A172 (cell line): ENCODE measurements at places on chromosomes 13 and 19. TPM values are rescaled to one million over a fixed set of nuclear protein-coding genes. Genes with fewer than 3 reads are reported as not detected.

DNA sequence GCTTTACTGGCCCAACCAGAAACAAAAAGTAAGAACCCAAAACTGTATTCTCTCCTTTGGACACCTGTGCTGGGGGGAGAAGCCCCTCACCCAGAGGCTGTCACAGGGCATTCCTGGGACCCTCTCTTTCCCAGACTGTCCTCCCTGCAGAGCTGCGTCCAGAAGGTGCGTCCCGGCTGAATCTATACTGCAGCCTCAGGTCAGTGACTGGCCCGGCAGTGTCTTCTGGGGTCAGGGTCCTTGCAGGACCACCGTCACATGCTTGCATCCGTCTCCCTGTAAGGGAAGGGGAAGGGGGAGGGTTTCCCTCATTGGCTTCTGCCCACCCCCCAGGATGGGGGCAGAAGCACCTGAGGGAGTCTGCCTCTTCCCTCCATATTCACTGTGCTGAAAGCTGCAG lies 76.5 kb downstream of the ATP11A start:
- DNase-seq: no peak

The MBD3L3 gene
- total RNA-seq: not detected in 2 replicates

DNA sequence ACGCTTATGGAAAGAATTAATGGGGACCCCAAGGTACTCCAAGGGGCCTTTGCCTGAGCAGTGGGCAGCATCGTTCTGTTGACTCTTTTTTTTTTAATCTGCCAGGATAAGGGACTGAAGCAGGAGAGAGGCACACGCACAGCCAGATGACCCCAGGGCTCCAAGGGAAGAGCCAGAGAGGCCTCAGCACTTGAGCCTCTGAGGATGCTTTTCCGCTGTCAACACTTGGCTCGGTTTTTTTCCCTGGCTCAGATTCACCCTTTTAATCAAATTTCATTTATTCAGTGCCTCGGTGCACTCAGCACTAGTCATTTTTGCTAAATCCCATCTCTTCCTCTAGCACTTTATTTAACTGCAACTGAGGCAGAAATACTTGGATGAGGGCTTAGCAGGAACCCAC lies 226.3 kb downstream of the FGF9 start:
- no peak for DNase-seq

DNA sequence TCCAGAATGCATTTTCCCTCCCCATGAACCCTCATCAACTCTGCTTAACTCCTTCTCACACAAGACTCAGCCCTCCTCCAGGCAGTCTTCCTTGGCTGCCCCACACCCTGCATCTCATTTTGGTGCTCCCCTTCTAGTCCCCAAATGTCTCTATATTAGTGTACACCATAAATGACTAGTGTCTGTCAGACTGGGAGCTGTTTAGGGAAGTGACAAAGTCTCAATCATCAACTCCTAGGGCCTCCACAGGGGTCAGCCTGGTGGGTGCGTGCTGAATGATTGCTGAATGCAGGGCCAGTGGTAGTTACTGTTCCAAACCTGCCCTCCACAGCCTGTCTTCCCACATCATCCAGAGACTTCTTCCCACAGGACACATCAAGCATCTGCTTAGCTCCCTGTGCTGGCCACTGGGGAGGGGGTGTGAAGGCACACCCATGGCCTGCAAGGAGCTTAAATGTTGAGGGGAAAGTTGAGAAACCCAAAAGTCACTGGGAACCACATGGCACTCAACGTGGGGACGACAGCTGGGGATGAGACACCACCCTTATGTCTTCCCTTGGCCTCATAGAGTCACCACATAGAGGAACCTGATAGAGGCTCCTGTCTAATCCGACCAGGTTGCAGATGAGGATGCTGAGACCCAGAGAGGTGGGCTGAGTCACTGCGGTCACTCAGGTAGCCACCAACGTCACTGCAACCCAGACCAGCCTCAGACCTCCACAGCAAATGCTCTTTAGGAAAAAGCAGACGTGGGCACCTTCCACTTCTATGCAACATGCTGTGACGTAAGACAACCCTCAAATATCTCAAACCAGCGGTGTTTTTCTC lies 79.3 kb upstream of the TM9SF2 start:
- DNase-seq: no peak

DNA sequence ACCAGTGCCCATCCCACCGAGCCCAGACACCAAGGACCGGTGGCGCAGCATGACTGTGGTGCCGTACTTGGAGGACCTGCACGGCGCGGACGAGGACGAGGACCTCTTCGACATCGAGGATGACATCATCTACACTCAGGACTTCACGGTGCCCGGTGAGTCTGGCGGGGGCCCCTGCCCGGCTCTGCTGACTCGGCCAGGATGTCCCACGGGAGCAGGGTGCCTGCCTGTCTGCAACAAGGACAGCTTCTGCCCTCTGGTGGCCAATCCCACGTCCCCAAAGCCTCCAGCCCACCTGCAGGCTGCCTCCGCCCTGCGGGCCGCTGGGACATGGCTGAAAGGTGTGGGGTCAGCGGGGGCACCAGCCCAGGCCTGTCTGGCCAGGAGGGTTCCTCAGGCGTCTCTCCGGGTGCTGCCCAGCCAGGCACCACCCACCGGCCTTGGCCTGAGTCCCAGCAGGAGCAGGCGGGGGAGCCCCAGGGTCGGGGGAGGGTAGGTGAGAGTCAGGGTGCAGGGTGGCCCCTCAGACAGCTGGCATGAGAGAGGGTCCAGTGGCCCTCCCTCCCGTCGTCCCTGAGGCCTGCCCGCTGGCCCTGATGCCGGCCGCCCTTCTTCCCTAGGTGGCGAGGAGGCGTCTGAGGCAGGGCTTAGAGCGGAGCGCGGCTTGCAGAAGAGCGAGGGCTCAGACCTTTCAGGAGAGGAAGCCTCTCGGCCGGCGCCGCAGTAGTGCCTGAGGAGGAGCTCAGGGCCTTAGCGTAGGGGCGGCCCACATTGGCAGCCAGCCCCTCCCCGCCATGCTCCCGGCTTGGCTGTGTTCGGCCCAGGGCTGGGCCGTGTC lies 14.6 kb downstream of the CBARP start:
- peak; percentile 75 for DNase-seq

- peak; percentile 65 for DNase-seq
Observed at GRCh38 chr19:6459262-6460098, at the start of gene SLC25A23. SLC25A23 (minus strand) TSS chr19:6459792; CDS start chr19:6459628, 164 bp downstream.

The TRMT1 gene
- total RNA-seq: 46.7 and 49.1 TPM in 2 replicates

GRCh38 chr13:98944336-98944735 lies 33.5 kb downstream of the DOCK9 start:
- no peak for DNase-seq

The PCP2 gene
- not detected in 2 replicates for total RNA-seq

- no peak for DNase-seq
Observed at GRCh38 chr19:861756-862580, 2.5 kb downstream of the CFD start.

- peak; percentile 74 for DNase-seq
Observed at GRCh38 chr19:2552859-2553258, 76.9 kb downstream of the GADD45B start.

DNA sequence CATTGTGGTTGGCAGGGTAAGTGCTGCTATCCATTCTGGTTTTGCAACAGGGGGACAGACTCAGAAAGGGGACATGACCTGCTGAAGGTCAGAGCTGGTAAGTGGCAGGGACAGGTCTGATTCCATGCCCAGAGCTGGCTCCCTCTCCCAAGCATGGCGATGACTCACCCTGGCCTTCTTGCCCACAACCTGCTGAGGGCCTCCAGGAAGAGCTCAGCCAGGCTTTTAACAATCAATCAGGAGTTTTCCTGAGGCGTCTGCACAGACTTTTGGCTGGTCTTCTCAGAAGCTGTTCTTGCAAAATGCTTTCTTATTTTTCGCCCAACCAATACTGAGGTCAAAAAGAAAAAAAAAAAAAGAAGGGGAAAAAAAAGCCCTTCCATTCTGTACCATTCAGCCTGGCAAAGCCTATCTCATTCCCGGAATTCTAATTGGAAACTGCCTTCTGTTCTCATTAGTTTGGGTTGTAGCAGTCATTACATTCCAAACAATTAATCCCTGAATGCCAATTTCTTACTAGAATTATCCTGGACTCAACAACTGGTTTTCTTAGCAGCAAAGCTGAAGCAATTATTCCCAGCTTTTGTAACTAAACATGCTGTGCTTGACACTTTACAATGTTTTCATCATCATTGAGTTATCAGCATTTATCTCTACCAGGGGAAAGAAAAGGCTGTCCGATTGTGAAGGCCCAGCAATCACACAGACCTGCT lies 17.7 kb downstream of the SIAH3 start:
- peak; percentile 83 for DNase-seq

The ACER1 gene
- not detected in 2 replicates for total RNA-seq

The MATK gene
- 0.05 and 0.78 TPM in 2 replicates for total RNA-seq

DNA sequence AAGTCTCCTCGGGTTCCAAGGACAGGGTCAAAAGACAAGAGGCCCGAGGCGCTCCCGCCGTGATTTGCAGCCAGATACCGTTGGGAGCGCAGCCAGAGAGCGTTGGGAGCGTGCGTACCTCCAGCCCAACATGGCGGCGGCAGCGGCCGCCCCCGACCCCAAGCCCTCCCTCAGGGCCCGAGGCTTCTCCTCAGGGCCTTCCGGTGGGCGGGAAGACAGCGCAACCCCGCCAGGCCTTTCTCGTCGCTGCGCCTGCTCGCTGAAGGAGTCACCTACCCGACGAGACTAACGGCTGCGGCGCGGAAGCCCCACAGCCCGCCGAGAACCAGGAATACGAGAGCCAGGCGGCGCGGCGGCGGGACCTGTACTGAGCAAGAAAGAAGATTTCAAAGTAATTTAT lies 3.2 kb upstream of the ZNF850 start:
- DNase-seq: no peak

The PRX gene
- 1.5 and 2.0 TPM in 2 replicates for total RNA-seq

- DNase-seq: no peak
Observed at GRCh38 chr13:27496536-27497273, 46.3 kb upstream of the MTIF3 start.

- DNase-seq: peak; percentile 20
Observed at GRCh38 chr13:32019612-32020233, 11.9 kb upstream of the FRY start.

DNA sequence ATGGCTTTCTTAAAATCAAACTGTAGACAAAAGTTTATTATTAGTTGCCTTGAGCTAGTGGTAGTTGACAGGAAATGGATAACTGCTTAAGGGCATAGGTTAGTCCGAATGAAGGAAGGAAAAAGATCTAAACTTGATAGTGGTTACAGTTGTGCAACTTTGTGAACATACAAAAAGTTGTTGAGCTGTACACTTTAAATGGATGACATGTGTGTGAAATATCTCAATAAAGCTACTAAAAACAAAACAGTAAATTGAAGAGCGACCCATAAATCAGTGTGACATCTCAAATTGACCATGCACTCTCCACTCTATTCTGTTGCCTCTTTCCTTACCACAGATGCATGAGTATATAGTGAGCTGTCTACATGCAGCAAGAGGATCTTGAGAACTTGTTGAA lies 1757.8 kb downstream of the PCDH9 start:
- no peak for DNase-seq

- no peak for DNase-seq
Observed at GRCh38 chr19:8573316-8573715, 3.9 kb downstream of the MYO1F start.

The SERP2 gene
- total RNA-seq: not detected in 2 replicates

GRCh38 chr19:16836115-16837034 lies 7.2 kb downstream of the SIN3B start:
- no peak for DNase-seq

The CGB3 gene
- total RNA-seq: 2.6 TPM in 1 of 2 replicates, not detected in the other

DNA sequence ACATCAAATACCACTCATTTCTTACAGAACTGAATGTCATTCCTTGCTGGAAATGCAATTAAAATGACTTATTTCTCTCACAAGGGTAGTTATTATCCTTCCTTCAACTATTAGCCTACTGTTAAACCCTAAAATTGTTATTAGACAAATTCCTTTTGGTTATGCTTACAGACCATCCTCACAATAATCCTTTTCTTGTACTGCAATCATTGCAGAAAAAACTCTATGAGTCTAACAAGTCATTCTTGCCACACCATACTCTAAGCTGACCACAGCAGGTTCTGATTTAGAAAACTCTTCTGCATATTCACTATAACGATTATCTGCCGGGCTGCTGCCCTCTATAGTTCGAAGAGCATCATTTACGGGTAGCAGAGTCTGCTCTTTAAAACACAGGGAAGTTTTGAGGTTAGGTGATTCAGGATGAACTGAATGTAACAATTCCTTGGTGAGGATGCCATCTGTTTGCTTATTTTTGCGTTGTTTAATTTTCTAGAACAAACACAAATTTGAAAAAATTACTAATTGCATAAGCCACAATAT lies 38.2 kb downstream of the MTMR6 start:
- DNase-seq: peak; percentile 21

- DNase-seq: no peak
Observed at GRCh38 chr13:88162076-88162702, 491.0 kb downstream of the SLITRK5 start.

The NKPD1 gene
- total RNA-seq: not detected in 2 replicates

The FARP1 gene
- total RNA-seq: 16.4 and 18.2 TPM in 2 replicates

The ZNF808 gene
- total RNA-seq: 2.2 and 2.5 TPM in 2 replicates

GRCh38 chr13:36945078-36945477 lies 25.0 kb upstream of the SMAD9 start:
- no peak for DNase-seq

GRCh38 chr13:97327506-97328221 lies 105.5 kb downstream of the MBNL2 start:
- DNase-seq: peak; percentile 80

The ZGLP1 gene
- total RNA-seq: 1.3 and 1.5 TPM in 2 replicates

DNA sequence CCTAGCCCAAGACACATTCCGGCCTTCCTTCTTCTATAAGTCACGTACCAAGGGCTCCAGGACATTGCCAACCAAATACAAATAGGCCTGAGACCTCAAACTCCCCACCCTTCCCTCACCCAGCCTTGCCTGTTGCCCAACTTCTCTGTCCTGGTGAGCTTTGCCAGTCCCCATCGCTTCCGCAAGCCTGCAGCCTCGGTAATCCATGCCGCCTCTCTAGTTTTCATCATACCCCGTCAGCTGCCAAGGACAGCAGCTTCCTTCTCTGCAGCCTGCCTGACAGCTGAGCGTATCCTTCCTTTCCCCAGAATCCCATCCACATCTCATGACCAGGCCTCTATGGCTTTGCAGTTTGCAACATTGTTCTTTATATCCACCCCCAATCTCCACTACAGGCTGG lies 36.6 kb upstream of the POMP start:
- DNase-seq: no peak

DNA sequence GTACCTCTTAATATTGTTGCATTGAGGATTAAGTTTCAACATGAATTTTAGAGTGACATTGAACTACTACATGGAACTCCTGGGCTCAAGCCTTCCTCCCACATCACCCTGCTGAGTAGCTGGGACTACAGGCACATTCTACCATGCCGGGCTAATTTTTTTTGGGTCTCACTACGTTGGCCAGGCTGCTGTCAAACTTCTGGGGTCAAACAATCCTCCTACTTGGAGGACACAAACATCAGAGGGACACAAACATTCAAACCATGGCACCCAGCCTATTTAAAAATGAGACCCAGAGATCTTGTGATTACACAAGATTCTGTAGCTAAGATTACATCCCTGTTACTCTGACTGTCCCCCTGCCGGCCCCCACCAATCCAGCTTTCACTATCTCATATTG lies 180.9 kb downstream of the KCNRG start:
- DNase-seq: no peak

DNA sequence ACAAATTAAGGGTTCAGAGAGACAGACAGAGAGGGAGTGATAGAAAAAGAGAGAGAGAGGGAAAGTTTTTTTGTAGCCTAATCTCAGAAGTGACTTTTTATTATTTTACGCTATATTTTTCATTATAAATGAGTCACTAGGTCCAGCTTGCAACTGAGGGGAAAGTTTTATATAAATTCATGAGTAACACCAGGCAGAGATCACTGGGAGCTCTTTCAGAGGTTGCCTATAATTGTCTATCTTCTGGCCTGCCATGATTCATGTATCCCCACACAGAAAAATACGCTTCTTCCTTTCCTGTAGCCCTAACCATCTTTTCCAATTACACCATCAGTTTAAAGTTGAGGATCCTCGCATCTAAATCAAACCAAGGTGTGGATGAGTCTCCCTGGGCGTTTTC lies 467.9 kb downstream of the SLITRK1 start:
- no peak for DNase-seq
